Stimulated activated CD4-positive, alpha-beta T cell treated with anti-CD3 and anti-CD28 coated beads, Interleukin-4, amount 100 ng/mL, for 4 hours (primary cell): ENCODE measurements at places on chromosomes 7 and 10.

GRCh38 chr10:100567249-100567648 lies 31.5 kb downstream of the HIF1AN start:
- no peak for DNase-seq

DNA sequence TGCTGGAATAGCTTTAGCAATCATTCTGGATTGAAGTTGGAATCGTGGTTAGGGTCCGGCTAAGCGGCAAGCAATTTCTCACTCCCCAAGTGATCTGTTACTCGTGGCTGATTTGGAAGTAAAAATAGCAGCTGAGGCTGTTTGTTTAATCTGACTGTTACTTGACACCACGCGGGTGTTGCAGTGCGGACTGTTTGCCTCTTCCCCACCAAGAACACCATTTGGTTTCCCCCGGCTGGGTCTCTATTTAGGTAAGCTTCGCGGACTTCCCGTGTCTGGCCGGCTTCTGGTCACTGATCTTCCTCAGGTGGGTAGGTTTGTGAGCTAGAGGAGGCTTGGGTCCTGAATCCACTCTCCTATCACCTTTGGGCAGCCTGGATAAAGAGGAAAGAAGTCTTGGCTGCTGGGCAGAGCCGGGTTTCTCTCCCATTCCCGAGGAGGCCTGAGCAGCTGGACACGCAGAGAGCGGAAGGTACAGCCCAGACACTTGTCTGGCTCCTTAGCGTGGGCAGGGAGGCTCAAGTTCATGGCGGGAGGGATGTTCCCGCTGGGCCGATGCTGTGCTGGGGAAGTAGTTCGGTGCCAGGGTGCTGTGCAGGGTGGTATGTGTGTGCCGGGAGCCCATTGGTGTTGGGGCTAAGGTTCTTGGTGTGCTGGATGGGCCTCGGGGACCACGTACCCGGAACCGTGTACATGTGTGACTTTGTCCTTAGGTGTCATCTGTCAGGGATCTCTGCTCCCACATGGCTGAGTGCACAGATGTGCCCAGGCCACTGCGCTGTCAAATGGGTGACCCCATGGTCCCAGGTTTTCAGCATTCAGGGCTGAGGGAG lies at the start of gene C10orf71:
Gene C10orf71, plus strand, starts transcription at position 188 of the 833 bp plus-strand sequence. CDS start 23,376 bp downstream, outside the sequence.
- DNase-seq = no peak

DNA sequence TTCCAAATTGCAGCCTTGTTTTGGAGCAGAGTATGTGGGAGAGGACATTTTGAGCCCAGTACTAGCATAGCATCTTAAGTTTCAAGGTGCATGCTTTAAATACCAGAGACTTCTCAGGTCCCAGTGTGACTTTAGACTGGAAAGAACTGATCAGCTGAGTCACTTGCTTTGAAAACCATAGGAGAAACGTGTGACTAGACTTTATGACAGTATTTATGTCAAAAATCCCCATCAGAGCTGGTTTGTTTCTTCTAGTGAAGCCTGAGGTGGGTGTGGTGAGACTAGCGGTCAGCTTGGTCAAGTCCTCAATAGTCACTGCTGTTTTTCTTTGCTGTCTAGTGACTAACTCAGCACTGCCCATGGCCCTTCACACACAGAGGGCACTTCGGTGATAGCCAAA lies 724.2 kb downstream of the GATA3 start:
- no peak for DNase-seq

- DNase-seq = no peak
Measured at GRCh38 chr7:31735991-31736982, 49.3 kb downstream of the PPP1R17 start.

GRCh38 chr10:127576740-127577161 lies 27.6 kb downstream of the NPS start:
- DNase-seq = no peak

DNA sequence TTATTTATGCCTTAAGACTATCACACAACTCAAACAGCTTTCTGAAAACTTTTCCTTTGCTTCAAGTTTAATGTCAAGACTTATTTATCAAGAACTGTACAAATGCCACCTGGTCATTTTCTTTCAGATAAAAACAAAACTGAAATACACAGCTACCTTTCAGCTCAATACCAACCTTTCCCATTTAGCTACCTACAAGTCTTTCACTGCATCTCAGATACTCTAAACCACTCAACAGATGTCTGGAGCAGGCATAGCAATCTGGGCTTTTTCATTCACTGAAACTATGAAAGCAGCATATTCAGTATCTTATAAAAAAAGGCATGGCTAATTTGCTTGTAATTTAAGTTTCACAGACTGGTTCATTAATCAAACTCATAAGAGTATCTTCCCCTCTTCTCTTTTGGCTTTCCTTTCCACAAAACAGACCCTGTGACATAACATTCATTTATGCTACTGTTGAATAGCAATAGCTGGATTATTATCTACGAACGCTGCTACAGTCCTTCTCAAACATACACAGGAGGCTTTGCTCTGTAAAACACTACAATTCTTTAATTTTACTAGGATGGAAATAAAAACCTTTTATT lies 8.2 kb downstream of the TRA2A start:
- DNase-seq = no peak

GRCh38 chr10:98407744-98408241 lies 7.2 kb downstream of the PYROXD2 start:
- DNase-seq = no peak

DNA sequence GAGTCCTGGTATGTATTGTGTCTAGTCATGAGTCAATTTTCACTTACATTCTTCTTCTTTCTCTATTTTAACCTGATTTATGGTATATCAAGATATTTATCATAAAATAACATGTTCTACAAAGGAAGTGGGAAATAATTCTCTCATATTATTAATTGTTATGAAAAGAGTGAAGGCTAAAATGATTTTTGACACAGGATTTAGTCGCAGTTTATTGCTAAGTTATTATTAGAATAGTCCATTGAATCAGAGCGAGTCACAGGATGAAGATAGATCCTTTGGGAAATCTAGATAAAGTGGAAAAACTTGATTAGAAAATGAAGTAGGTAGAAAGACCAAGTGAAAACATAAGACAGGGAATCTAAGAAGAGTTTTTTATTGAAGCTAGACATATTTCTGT lies 184.3 kb upstream of the DGKB start:
- no peak for DNase-seq

GRCh38 chr10:84837041-84837812 lies 508.8 kb downstream of the CCSER2 start:
- no peak for DNase-seq

DNA sequence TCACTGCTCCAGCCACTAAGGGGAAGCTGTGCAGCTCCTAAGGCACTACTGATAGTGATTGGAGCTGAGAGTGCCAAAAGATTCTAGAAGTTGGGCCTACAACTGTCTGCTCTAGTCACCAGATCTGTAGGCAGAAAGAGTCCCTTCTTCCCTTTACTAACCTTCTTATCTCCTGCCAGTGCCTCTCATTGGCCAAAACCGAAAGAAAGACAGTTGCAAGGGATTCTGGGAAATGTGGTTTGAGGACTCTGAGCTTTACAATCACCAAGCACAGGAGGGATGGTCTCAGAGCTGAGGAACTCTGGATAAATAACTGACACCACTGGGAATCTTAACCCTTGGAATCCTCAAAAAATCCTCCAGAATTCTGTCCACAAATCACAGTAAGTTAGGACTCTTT lies 615.8 kb downstream of the CCSER2 start:
- no peak for DNase-seq

DNA sequence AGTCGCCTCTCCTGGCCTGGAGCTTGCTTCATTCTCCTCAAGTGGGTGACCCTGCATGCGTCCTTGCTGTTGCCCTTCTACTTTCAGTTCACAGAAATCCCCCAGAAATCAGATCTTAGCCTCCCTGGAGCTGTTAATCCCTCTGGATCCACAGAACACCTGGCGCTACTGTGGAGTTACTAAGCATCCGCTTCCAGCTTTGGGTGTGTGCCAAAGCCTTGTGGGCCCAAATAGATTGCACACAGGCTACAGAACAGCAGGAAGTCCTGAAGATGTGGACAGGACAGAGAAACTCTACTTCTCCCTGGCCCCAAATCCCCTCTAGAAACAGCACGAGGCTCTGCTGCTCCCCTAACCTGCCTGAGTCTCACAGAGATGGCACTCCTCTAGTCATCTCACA lies 36.6 kb upstream of the PDLIM1 start:
- DNase-seq = no peak

- DNase-seq = no peak
Measured at GRCh38 chr7:130430841-130431666, 9.8 kb downstream of the CEP41 start.

- DNase-seq = no peak
Measured at GRCh38 chr7:132249256-132249971, 326.9 kb downstream of the PLXNA4 start.

- no peak for DNase-seq
Measured at GRCh38 chr10:127018766-127019165, 113.5 kb downstream of the DOCK1 start.

DNA sequence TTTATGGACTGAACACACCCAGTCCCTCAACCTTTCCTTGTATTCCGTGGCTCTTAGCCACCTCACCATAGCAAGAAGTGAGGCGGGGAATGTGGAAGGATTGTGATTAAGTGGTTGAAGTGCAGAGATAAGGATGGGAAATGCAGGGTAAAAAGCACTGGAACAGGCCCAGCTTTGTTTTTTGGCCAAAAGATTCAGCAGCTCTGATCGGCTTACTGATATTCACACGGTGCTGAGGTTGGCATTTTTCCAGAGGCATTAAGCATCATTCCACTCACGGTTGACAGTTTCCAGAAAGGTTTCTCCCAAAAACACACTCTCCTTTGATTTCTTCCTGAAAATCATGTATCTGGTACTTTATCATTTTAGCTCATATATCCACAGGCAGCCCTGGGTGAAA lies 544.2 kb downstream of the CNTNAP2 start:
- no peak for DNase-seq

- no peak for DNase-seq
Measured at GRCh38 chr10:119521443-119522204, 20.9 kb downstream of the RGS10 start.

DNA sequence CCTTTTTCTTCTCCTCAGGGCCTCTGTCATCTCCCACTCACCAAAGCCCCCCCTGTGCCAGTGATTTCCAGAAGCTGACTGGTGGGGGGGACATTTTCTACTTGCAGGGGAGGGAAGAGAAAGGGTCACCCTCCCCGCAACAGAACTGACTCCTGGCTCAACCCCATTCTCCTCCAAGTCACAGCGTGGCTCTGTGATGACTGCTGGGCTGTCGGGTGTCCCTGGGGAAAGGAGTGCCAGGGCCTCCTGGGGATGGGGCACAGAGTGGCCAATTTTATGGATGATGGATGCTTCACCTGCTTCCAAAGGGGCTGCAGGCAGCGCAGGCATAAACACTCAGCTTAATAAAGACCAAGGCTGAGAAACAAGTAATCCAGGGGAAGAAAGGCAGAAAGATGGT lies 523.0 kb downstream of the PTPRN2 start:
- no peak for DNase-seq

DNA sequence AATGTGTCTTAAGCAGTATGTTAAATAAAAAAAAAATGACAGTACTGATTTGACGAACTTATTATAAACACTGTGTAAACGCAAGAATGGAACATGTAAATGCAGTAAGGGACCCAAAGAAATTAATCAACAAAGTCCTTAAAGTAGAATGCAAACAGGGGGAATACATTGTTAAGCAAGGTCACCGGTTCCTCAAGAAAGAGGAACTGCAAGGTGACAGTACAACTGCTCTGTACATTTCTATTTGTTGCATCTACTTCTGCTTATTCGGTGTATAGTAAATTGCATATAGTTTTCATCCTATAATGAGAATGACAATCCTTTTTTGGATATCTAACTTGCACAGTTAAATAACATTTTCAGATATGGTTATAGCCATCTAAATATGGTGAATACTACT lies 387.0 kb upstream of the SEMA3D start:
- no peak for DNase-seq

DNA sequence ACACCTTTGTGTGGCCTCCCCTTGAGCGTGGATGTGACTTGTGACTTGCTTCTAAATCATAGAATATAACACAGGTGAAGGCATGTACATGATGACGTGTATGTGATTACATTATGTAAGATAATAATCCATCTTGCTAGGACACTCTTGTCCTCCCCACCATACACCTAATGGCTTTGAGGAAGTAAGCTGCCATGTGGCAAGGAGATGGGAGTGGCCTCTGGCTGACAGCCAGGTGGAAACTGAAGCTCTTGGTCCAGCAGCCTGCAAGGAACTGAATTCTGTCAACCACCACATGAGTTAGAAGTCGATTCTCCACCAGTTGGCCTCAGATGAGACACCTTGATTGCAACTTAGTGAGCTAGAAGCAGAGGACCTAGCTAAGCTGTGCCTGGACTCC lies 67.4 kb upstream of the ELN start:
- no peak for DNase-seq

DNA sequence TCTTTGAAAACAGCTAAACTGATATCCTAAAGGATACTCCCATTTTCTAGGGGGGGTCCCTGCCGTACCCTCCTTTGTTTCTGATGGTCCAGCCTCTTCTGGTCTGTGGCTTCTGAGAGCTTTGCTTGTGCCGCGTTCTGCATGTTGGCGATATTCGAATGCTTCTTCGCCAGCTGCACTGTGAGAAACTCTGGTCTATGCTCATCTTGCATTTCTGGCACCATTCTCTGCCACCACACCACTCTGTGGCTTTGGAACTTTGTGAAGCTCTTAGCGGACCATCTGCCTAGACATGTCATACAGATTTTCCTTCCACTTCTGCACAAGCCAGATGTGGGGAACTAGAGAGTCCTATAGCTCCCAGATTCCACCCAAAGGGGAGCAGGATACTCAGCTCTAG lies 197.2 kb downstream of the REEP3 start:
- no peak for DNase-seq

DNA sequence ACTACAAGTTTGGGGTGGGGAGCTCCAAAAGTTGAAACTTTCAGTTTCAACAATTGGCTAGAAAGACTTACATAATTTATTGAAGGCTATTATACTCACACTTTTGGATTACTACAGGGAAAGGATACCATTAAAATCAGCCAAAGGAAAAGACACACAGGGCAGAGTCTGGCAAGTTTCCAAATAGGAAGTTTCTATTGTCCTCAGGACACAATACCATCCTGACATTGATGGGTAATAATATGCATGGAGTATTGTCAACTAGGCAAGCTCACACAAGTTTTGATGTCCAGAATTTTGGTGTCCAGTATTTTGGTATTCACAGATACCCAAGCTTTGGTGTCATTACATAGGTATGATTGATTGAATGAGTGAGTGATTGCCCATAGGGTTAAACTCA lies 872.6 kb upstream of the SORCS1 start:
- DNase-seq = no peak

- DNase-seq = no peak
Measured at GRCh38 chr7:106999023-106999422, 45.5 kb upstream of the PRKAR2B start.

- no peak for DNase-seq
Measured at GRCh38 chr7:90210981-90211380, 559 bp upstream of the STEAP2 start.
